ENCODE measurements at places on chromosomes 4 and X.

DNA sequence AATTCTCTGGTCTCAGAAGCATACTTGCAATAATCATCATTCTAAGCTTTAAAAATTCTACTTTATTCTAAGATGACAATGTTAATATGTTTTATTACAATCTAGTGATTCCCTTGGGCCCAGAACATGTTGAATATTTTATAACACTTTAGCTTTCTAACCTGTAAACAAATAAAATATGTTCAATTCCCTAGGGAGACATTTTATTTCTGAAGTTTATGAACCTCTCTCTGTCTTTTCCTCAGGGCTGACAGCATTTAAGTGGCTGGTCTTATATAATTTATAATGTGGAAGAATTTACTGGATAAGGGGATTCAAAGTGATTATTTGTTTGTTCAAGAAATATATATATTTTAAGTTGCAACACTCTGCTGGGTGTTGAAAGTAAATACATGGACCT, 55.3 kb upstream of the NPFFR2 start:
- DNase-seq, result no peak

- no peak for DNase-seq
These were observed 53.7 kb upstream of the SLC39A8 start for GRCh38 chr4:102399021-102399420.

DNA sequence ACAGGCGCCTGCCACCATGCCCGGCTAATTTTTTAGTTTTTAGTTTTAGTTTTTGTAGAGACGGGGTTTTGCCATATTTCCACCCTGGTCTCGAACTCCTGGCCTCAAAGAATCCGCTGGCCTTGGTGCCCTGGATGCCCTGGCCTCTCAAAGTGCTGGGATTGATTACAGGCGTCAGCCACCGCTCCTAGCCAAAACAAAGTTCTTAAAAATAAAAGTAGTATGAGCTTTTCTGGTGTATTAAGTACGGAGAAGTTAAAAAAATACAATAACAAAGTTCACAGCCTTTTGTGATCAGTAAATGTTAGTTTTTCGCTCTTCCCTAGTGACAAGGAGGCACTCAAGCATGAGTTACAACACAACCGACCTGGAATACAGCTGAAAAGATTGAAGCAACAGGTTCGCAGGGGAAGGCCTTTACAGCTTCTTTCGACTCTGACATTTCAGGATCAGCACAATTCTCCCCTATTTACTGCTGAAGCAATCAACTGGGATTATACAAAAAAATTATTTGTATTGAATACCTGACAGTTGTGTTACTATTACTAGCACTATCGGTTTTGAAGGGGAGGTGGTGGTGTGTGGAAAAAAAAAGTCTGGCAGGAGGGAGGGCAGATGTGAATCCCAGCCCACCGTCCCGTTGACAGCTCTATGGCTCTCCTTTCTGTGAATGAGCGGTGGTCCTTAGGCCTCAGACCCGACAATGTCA, 893 bp upstream of the METAP1 start:
- no peak for DNase-seq

DNA sequence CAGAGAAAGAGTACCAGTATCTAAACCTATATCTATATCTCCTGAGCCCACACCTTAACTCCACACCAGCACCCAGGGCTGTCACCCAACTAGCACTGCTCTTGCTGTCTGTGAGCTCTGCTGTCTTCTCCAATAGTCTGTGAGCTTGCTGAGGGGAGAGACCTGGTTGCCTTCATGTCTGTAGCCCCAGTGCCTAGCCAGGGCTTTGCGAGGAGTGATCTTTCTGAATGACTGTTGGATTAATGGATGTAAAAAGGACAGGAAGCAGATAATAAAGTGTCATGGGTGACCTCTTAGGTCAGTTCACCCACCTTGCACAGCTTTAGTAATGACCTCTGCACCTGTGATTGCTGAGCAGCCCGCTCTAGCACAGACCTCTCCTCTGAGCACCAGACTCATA, 30.5 kb downstream of the CNGA2 start:
- no peak for DNase-seq

DNA sequence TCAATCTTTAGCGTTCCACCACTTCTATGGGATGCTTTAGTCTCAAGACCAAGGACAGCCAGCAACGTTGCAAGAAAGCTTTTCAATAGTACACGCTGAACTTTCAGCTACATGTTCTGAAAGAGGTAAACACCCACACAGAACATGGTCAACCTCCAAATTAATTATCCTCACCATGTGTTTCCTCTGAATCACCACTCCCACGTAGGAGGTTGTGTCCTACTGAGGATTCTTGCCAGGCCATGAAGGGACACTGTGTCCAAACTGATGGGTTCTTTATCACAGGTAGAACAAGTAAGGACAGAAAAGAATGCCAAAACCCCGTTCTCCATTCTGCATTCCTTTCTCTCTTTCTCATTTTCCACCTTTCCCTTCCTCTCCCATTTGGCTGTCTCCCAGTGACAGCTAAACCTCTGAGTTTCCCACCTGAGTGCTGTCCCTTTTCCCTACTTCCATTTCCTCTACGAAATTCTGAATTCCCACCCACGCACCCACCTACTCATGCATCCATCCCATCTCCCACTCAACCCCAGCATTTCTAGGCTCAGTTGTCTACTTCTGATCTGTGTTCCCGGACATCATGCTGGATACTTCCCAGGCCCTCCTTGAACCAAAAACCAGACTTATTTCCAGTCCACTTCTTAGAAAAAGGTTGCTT, 29.0 kb upstream of the GPM6B start:
- no peak for DNase-seq

GRCh38 chrX:135512508-135513129, 7.8 kb upstream of the INTS6L start:
- no peak for DNase-seq

- no peak for DNase-seq
These were observed 313.9 kb upstream of the SPANXN4 start for GRCh38 chrX:142711796-142712290.

- peak; percentile 39 for DNase-seq
These were observed 863 bp upstream of the RAB33A start for GRCh38 chrX:130170752-130171445.

DNA sequence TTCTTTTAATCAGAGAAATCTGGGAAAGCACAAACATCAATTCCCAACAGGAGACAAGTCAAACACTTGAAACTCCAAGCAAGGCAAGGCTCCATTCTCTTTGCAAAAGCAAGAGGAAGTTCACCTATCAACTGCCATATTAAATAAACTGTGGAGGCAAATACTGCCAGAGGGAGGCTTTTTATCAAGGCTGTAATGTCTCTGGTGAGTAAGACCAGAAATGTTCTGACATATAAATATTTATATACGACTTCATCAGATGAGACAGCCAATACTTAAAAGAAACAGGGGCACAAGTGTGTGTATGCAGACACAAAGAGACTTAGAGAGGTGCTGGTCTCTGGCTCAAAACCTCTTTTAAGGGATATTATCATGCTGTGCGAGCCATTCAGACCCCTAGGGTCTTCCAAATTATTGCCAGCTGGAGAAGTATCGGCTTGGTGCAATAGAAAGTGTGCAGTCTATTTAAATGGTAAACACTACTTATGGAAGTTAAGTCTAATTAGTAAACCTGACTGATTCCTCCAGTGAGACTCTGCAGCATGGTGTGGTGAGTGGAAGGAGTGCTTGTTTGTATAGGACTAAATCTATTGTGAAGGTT, 24.4 kb downstream of the DCX start:
- DNase-seq, result no peak

DNA sequence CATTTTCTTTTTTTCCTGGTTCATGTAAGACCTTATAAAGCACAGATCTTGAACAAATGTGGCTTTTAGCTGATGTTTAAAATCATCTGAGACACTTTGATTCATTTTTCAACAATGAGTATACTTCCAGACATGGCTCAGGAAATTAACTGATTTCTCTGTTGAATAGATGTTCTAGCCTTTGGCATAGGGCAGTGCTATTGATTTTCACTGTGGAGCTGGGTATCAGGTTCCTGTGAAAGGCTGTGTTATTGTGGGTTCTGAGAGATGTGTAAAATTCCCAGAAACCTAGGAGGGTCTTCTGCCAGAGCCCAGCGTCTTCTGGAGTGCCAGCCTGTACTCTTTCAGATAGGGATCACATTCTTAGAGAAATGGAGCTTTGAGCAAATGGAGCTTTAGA, 278.9 kb downstream of the EPHA5 start:
- DNase-seq, result no peak

DNA sequence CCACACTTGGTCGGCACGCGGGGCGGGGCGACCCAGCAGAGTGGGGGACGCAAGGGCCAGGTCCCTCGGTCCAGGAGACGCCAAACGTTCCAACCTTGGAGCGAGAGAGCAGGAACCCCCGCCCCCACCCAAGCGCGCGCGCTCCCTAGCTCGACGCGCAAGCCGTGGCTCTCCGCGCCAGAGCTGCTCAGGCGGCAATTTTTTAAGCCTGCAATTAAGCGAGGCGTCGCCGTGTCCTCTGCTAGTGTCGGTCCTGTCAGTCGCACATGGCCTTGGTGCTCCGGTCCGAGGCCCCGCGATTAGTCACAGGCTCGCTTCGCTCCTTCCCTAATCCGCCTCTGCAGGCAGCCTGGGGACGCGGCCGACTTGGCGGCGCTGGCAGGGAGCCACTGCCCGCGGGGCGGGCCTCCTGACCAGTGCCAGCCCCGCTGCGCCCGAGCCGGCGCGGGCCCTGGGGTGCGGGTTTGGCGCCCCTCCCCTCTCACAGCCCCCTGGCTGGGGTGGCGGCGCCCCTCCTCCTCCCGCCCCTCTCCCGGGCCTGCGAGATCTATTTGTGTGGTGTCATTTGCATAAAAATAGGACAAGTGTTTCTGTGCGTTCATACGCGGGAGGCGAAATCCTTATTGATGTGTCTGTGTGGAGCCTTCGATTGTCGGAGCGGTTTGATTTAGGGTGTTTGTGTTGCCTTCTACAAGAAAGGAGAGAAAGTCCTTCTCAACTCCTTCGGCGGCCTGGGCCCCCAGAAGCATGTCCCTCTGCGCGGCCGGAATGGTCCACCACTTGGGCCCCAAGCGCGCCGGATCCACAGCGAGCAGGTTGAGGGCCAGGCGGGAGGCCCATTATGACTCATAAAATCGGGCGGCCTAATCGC, 9.8 kb upstream of the BCOR start:
- no peak for DNase-seq

All from stimulated activated CD4-positive, alpha-beta T cell treated with anti-CD3 and anti-CD28 coated beads, Interleukin-15, amount 100 ng/mL, for 1 hour (primary cell).